ENCODE measurements at places on chromosomes 5 and 9.

DNA sequence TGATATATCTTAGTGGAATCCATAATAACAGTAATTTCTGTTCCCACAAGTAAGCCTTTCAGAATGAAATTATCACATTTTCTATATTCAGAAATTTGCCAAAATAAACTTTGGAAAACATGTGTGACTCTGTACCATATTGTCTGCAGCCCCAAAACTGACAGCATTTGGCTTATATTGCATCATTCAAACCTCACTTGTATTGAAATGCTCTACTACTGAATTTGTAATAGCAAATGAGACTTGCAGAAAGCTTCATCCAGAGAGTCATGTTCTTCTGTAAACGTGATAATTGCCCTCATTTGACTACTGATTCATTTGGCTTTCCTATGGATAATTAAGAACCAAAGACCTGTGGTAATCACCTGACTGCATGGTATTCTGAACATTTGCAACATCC is 1249.5 kb upstream of the CDH18 start:
- no peak for DNase-seq

- no peak for DNase-seq
Observed at GRCh38 chr5:97089149-97089801, 53.1 kb downstream of the LIX1 start.

- peak; percentile 23 for DNase-seq
Observed at GRCh38 chr9:98943682-98944056, at the start of gene COL15A1. COL15A1 (plus strand) TSS chr9:98943907; CDS start chr9:98944062, 155 bp downstream.

- peak; percentile 96 for DNase-seq
Observed at GRCh38 chr9:21616082-21616778, 134.1 kb upstream of the IFNE start.

GRCh38 chr5:10489810-10490426 is 48.2 kb downstream of the ROPN1L start:
- DNase-seq = peak; percentile 51

GRCh38 chr9:134406366-134407120 is 80.3 kb downstream of the RXRA start:
- peak; percentile 14 for DNase-seq

DNA sequence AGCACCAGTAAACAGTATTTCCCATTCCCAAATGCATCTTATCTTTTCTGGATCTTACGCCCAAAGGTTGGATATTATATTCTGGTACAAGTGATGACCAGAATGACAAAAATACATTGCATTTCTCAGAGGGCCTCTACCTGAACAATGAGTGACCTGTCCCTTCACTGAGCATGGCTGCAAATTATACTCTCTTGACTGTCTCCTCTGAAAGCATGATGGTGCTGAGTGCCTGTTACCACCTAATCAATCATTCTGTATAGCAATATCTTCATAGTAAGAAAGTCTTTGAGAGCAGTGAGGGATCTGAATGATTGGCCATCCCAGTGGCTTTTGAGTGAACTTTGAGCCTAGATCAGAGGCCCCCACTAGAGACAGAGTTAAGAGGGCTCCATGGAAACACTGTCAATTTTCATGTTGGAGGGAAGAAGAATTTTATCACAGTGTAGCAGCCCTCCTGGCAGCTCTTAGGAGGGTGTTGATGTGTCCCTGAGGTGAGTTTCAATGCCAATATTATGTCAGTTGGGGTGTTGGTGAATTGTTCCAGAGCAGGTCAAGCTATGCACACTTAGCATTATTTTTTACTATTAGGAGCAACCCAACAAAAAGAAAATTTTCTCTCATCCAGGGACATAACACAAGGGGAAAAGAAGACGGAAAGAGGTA is 171.7 kb downstream of the MARCHF11 start:
- DNase-seq = no peak

- DNase-seq = peak; percentile 18
Observed at GRCh38 chr5:170273968-170274710, 23.4 kb downstream of the LCP2 start.

DNA sequence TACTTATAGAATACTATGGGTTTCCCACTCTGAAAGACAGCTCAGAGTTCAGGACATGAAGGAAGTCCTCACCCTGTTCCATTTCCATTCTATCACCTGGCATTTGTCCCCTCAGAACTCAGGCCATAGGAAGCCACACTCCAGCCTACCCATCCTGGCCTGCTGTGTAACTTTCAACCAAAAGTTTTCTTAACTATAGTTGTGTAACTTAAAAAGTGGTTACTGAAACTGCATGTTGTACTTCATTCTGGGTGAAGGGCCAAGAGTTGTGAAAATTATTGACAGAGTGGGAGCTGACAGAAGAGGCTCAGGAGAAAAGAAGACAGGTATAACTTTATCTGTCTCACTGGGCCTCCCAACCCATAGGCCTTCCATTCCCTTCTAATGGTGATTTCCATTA is 212.5 kb downstream of the RAB3C start:
- DNase-seq = no peak

- DNase-seq = peak; percentile 47
Observed at GRCh38 chr5:78644741-78645300, 3.8 kb downstream of the LHFPL2 start.

- DNase-seq = no peak
Observed at GRCh38 chr5:160539431-160539830, 117.8 kb downstream of the PTTG1 start.

DNA sequence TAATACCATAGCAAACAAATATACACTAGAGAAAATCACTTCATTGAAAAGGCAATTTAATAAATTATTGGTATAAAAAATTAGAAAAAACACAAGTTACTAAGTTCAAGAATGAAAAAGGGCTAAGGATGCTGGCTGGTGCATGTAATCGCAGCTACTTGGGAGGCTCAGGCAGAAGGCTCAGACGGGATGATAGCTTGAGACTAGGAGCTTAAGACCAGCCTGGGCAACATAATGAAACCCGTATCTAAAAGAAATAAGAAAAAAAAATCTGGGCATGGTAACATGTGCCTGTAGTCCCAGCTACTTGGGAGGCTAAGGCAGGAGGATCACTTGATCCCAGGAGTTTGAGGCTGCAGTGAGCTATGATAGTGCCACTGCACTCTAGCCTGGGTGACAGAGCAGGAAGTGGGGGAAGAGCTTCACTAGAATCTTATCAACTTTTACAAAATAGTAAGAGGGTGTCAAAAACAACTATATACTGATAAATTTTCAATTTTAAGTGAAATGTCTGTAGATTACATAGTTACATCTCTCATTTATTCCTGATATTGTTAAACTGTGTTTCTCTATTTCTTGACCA is 42.2 kb upstream of the PPP2CA start:
- DNase-seq = no peak

- DNase-seq = no peak
Observed at GRCh38 chr5:142391058-142391845, 66.4 kb upstream of the SPRY4 start.
